ENCODE measurements at places on chromosomes 13 and 19.

DNA sequence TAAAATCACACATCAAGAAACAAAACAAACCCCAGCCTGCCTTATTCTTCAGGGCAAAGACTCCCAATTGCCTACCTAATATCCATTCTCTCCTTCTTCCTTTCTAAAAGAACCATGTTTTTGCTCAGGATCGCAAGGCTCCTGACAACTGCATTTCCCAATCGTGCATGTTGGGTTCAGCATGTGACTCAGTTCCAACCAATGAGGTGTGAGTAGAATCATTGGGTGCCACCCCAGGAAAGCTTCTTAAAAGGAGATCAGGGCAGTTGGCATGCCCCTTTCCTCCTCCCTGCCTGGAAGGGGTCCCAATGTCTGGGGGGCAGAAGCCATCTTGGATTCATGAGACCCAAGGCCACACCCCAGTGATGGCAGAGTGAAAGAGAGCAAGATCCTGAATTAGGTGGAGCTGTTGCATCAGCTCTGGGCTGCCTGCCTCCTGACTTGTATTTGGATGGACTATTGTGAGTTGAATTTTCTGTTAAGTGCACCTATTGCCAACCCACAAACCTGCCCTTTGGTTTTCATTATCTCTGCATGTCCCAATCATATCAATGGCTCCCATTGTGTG is 26.0 kb upstream of the UBAC2 start:
- DNase-seq: no peak

GRCh38 chr13:96273196-96273595 is 183.3 kb downstream of the HS6ST3 start:
- DNase-seq: no peak

- DNase-seq: no peak
These were observed 494 bp downstream of the NCLN start for GRCh38 chr19:3186160-3186688.

DNA sequence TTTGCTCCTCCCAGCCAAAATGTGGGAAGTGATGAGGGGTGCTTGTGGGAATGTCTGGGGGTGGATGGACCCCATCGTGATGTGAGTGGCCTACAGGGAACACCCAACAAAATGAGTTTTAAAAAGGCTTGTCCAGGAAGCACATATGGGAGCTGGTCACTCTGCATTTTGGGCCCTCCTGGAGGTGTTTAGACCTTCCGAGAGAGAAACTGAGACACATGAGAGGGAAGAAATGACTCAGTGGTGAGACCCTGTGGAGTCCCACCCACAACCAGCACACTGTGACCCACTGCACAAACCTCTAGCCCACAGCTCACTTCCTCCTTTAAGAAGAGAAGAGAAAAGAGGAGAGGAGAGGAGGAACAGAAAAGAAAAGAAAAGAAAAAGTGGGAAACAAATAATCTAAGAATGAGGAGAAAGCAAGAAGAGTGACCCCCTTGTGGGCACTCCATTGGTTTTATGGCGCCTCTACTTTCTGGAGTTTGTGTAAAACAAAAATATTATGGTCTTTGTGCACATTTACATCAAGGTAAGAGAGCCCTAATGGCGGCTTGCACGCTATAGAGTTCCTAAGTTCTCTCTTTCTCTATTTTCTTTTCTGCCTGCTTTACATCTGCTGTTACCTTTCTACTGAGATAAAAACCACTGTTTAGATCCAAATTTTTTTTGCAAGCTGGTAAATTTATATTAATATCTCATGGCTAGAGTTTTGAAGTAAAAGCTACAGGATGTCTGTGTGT is 13.3 kb upstream of the LILRB1 start:
- no peak for DNase-seq

DNA sequence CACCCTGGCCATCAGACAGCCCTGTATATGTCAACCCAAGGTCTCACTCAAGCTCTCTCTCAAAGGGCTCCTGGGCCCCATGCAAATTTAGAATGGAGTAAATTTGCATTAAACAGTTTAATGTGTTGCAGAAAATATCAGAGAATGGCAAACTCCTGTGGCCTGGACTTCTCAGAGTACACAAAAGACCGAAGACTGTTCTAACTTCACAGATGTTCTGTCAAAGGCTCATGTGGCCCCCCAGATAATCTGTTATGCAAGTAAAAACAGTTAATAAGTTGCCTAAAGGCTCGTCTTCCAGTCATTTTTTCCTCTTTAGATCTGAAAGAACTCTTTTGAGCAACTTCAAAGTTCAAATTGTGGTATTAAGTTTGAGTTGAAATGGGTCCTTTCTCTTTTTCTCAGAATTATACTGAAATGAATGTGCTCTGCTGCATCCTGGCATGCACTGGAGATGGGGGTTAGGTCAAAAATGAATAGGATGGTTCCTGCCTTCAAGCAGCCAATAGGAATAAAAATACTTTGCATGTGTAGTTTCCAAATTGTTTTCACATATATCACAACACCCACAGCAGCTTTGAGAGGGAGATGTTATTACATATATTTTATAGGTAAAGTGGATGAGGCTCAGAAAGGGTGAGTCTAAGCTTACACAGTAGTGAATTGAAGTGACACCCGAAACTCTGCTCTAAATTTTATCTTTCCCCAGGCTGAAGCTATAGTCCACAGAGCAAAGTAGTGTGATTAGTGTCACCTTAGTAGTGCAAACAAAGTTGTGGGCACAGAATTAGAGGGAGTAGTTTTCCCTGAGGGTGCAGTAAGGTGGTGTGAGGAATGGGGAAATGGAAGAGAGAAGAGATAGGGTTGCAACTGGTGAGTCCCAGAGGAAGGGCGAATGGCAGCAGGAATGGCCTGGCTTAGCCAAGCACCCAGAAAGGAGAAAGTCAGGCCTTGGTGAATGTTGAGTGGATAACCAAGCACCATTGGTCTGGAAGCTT is 205.0 kb upstream of the RFC3 start:
- DNase-seq: no peak

DNA sequence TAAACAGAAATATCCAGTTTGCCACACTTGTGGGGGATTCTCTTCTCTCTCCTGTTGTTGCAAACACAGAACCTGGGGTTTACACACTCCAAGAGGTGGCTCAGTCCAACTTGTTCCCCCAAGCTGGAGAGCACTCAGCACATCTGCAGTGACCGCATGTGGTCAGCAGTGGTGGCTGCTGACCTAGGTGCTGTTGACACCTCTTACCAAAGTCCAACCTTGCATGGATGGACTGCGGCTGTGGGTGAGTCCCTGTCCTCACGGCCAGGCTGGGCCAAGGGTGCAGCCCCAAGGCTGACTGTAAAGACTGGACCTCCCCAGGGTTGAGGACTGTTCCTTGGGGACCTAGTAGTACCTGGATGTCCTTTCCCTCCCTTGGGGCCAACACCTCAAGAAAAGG is 6.1 kb downstream of the LRFN3 start:
- DNase-seq: no peak

DNA sequence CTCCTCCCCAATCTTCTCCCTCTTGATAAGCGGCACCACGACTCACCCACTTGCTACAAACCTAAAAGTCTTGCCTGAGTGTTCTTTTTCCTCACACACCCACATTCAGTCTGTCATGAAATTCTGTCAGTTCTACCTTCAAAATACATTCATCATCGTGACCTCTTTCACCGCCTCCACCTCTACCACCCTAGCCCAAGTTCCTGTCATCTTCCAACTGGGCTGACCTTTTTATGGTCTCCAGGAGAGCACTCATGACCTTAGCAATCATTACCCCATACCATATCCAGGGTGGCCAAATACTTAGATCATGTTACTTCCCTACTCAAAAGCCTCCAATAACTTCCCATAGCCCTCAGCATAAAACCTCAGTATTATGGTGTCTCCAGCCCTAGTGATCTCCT is 110.4 kb upstream of the TSC22D1 start:
- DNase-seq: no peak

DNA sequence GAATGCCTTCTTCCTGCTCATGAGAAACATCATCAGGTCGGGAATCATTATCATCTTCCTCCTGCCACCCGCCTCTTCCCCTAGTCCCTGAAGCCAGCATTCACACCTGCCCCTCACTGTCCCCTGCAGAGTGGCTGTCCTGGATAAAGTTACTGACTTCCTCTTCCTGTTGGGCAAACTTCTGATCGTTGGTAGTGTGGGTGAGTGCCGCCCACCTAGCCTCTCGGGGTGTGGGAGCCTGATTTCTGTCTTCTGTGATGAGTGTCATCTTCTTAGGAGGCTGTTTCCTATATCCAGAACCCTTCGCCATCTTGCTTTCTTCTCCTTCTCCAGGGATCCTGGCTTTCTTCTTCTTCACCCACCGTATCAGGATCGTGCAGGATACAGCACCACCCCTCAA is 12.5 kb downstream of the SLC44A2 start:
- DNase-seq: no peak

DNA sequence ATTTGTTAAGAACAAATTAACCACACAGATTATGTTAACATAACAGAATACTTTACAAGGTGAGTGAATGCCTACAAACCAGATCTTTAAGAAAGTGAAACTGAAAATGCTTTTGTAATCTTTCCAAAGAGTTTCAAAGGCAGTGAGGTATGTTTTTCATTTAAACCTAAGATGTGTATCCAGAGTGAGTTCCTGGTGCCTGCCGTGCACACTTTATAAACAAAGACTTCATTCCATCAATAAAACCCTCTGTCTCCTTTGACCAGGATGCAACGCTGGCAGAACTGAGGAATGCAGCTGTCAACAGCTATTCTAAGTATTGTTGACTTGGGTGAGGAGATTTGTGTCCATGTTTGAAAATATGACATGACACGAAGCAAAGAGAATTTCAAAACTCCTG is 344.6 kb downstream of the DNAJC15 start:
- peak; percentile 37 for DNase-seq

DNA sequence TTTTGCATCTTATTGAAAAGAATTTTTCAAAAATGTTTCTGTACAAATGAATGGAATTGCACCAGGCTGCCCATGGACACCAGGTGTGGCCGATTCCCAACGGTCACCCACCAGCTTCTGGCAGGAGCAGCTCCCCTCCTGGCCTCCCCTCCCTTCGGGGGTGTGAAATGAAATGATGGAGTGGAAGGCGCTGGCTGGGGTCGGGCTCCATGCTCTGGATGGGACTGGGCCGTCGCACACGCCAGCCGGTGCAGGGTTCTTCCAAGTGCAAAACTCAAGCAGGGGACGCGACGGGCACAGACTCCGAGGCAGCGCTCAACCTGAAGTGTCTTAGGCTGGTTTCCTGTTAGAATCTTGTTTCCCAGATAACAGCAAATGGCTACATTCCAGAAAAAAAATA is 21.9 kb downstream of the C19orf44 start:
- no peak for DNase-seq

GRCh38 chr13:50098693-50099092 is 83.4 kb downstream of the KCNRG start:
- no peak for DNase-seq

DNA sequence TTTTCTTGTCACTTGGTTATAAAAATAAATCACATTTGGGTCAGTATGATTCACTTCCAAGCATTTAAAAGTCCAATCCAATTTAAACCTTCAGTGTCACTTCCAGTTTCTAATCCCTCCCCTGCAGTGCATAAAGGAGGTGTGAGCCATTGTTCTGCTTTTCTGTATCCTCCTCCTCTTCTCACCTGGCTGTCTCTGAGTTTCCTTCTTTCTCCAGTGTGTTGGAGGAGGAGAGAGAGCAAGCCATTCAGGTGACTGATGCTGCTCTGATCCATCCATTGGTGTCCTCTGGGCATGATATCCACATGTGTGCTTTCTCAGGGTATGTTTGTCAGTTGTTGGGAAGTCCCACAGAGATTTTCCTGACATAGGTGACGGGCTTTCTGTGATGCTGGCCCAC is 1.2 kb downstream of the NUDT15 start:
- no peak for DNase-seq

DNA sequence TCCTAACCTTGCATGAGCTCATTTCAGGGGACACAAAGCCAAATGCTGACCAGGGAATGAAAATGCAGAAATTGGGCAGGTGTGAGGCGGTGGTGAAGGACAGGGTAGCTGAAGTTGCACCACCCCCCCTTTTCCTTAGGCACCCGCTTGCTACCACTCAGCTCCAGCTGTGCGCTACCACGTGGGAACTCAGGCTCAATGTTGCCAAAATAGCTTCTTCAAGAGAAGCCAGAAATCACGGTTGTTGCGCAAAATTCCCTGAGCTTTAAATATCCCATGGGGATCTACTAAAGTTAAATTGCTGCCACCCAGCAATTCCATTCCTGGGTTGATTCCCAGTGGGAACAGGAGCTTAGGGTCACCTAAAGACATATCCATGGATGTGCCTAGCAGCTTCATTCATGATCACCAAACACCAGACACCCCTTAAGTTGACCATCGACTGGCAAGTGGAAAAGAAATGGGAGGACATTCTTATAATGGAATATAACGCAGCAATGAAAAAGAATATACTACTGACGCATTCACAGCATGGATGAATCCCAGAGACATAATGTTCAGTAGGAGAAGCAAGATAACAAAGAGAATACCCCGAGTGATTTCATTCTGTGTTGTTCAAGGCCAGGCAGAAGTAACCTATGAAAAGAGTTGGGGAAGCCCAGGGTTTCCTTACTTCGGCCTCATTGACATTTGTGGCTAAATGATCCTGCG is 12.8 kb upstream of the ADGRL1 start:
- peak; percentile 68 for DNase-seq

DNA sequence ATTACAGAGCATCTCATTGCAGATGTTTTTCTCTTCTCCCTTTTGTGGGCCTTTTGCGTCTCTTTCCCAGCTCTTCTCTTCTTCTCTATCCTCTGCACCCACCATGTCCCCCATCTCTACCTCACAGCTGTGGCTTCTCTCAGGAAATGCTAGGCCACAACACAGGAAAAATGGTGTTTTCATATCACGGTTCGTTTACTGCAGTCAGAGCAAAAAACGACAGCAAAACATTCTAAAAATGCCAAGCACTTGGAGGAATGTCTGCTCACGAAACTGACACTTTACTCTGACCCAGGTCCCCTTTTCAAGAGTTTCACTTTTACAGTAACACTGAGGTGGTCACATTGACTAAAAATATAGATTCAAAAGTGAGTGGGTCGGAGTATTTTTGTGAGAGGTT is 152.2 kb downstream of the DCT start:
- no peak for DNase-seq

DNA sequence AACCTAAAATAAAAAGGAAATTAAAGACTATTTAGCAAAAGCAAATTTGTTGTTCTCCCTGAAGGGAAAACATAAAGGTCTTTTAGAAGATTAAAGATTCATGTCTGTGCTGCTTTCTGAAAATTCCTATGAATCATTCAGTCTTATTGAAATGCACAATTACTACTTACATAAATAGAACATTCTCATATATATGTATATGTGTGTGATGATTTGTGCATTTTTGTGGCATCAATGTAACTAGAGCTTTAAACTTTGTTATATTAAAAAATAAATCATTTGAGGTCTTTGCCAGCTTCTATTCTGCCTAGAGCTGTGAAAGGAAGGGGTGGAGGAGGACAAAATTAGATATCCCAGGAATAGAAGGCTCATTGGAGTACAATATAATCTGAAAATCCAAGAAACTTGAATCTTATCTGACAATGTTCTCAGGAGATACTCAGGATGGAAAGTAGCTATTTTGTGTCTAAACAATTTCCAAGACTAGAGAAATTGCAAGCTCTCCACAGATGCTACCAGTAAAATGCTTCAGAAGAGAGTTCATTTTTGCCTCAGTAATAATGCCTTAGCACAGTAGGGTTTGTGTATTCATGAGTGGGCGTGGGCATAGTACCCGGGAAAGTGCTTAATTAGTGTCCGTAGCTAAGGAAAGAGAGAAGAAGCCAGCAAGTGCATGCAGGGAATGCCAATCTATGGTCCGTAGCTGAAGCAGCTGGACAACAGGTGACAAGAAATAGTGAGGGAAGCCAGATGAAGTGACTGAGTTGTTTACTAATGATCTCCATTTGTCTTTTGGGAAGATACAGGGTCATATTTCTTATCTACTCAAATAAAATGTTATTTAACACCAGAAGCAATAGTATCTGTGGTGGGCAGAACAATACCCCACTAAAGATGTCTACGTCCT is 395.5 kb upstream of the NBEA start:
- DNase-seq: no peak

Data from fibroblast of gingiva (primary cell).